ENCODE measurements at places on chromosomes 4 and X. TPM values are rescaled to one million over a fixed set of nuclear protein-coding genes. Genes with fewer than 3 reads are reported as not detected.

DUX4 gene
- total RNA-seq = not detected

- DNase-seq = no peak
These were observed 74.0 kb upstream of the GC start for GRCh38 chr4:71857713-71858451.

- no peak for DNase-seq
These were observed 1034.3 kb downstream of the STIM2 start for GRCh38 chr4:27894951-27895350.

- DNase-seq = no peak
These were observed 107.3 kb upstream of the PRDX4 start for GRCh38 chrX:23559975-23560374.

DNA sequence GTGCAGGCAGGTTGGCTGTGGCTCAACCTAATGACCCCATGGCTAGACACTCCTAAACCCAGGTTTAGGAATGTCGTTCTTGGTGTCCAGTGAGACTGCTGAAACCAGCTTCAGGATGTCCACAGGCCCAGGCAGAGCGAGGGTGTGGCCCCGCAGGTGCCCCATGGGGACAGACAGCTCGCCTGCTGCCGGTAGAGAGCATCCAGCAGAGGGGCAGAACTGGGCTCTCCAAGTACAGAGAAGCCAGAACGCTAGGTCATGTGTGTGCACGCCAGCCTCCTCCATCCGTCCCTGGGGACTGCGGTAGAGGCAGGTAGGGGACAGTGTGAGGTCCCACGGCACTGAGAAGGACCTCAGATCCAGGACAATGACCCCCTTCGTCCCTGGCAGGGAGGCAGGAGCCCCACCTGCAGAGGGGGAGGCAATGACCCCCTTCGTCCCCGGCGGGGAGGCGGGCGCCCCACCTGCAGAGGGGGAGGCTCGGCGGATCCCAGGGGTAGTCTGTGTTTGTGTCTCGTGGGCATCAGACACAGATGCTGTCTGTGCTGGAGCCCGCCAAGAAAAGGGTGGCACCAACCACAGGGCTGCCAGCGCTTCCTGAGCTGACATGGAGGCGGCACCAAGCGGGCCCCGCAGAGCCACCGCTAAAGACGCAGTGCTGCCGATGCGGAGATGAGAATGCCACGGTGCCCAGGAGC is 118.4 kb downstream of the FAM53A start:
- DNase-seq = no peak

DNA sequence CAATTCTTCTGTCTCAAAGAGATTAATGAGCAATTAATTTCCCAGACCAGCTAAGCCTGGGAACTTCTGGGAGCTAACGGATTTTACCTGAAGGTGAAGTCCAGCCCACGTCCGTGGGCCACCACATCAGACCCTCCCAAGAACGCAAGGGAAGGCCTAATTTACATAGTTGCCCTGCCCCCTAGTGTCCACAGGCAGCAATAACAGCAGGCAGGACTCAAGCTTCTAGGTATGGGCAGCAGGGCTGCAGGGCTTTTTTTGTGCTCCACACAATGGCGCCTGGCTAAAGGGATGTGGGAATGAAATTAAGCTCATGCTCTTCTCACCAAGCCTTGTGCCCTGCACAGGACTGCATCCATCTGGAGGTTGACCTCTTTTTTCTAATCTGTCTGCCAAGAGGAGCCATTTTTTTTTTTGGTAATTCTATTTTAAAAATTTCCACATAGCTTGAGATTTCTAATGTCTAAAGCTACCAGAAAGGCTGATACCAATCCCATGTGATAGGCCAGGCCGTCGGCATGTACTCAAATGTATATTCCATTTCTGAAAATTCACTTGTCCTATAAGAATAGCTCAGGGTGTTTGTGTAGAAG is 111.9 kb upstream of the TMEM164 start:
- peak; percentile 87 for DNase-seq
